ENCODE measurements at places on chromosomes 3 and 15.

DNA sequence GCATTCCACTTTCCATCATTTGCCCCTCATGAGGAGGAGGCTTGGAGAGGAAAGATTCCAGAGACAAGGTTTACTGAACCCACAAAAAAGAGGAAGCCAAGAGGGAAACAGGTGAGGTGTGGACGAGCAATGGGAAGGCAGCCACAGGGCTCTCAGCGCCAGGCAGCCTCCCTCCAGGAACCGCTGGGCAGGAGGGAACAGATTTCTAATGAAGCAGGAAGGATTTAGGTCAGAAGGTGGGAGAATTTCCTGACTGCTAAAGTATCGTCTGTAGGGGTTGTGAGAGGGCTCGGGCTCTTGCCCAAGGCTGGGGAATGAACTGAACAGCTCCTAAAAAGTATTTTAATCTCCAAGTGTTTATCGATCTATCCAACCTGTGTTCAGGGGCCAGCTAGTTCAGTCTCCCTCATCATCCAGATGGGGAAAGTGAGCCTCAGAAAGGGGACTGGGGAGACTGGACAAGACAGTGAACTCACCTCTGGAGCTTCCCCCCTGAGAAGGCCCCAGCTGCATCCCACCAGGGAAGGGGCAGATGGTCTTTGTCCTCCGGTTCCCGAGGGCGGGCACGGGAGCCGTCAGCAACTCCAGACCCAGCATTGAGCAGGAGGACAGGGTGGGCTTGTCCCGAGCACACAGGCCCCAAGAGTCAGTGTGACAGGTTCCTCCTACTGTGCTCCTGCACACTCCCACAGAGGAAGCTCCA lies 10.5 kb downstream of the LOXL1 start:
- DNase-seq: no peak

GRCh38 chr15:58165661-58166060 lies 27.5 kb downstream of the AQP9 start:
- DNase-seq: no peak

- no peak for DNase-seq
Measured at GRCh38 chr3:133491481-133492059, 81.9 kb upstream of the CDV3 start.

DNA sequence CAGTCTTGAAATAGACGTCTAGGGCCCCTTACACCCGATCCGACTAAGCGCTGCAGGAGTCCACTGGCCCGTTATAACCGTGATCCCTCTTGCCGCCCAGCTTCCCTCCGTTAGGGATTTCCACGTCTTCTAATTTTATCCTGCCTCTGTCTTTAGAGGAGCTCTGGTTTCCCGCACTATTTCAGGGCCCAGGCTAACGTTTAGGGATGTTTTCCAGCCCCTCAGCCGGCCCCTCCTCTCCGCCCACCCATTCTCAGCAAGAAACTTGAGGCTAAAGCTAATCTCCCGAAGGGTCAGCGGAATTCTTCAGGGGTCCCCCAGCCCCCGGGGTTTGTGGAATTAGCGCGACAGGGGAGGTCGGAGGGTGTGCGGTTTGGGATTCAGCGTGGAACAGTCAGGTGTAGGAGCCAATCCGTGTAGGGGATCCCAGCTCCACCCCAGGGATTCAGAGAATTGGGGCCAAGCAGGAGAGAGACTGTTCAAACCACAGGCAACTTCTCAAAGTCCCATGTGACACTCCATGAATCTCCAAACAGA lies 1.6 kb downstream of the PTX3 start:
- DNase-seq: no peak

GRCh38 chr3:30285188-30286006 lies 321.0 kb upstream of the TGFBR2 start:
- DNase-seq: no peak

- DNase-seq: no peak
Measured at GRCh38 chr15:60223176-60223575, 174.6 kb downstream of the ANXA2 start.

- no peak for DNase-seq
Measured at GRCh38 chr15:68732451-68732850, 88.2 kb downstream of the ANP32A start.

GRCh38 chr3:108818404-108818803 lies 4.2 kb upstream of the TRAT1 start:
- peak; percentile 1 for DNase-seq

- no peak for DNase-seq
Measured at GRCh38 chr3:169390741-169391305, 272.7 kb downstream of the MECOM start.

- no peak for DNase-seq
Measured at GRCh38 chr3:59774000-59774399, 724.2 kb upstream of the CFAP20DC start.
